Stimulated activated naive CD8-positive, alpha-beta T cell treated with anti-CD3 and anti-CD28 coated beads, Interleukin-15, amount 100 ng/mL, for 72 hours (primary cell): ENCODE measurements at places on chromosomes 13 and 19.
A peak's percentile ranks its signal among the peaks of the same experiment; 100 is the strongest.

DNA sequence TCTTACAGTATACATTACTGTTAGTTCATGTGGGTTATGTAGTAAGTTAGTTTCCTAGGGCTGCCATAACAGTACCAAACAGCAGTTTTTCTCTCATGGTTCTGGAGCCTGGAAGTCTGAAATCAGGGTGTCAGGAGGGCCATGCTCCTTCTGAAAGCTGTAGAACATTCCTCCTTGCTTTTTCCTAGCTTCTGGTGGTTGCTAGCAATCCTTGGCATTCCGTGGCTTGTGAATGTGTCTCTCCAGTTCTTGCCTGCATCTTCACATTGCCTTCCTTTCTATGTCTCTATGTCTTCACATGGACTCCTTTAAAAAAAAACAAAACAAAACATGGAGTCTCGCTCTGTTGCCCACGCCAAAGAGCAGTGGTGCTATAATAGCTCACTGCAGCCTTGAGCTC, 95.4 kb downstream of the WDFY2 start:
- no peak for DNase-seq

DNA sequence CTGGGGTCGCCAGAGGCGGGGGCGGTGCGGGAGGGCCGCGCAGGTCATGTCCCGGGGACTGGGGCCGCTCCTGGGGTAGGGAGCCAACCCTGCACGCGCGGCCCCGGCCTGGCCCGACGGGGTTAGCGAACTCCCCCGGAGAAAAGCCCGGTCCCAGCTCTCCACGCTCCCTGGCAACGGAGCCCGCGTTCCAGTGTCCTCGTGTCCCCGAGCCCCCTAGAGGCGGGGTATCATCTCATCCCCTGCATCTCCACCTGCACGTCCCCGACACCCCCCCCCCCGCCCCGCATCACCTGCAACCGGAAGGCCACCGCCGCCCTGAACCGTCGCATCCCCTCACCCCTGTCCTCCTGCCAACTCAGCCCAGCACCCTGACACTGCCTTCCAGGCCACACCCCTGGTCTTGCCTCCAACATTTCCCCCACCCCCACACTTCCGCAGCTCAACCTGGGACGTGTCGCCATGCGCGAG, 2.7 kb downstream of the WDR88 start:
- peak; percentile 35 for DNase-seq

DNA sequence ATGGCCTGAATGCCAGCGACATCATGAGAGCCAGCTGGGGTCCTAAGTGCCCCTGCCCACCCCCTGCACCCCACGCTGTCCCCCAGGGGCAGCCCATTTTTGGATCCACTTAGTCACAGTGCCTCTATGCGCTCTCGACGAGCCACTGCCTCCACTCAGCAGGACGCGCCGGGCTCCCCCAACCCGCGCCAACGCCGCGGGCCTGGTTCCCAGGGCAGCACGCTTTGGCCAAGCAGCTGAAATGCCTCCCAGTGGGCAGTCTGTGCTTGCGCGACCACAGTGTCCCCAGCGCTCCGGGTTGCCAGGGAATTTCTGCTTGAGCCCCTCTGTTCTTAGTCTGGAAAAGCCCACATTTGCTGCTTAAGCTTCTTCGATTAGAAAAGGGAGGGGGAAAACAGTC, 39.4 kb downstream of the TMED1 start:
- DNase-seq = no peak

- DNase-seq = no peak
These were observed 16.8 kb upstream of the AKAP8 start for GRCh38 chr19:15396436-15396835.
